NAMALWA (cell line): ENCODE measurements at places on chromosomes 13 and 19.

DNA sequence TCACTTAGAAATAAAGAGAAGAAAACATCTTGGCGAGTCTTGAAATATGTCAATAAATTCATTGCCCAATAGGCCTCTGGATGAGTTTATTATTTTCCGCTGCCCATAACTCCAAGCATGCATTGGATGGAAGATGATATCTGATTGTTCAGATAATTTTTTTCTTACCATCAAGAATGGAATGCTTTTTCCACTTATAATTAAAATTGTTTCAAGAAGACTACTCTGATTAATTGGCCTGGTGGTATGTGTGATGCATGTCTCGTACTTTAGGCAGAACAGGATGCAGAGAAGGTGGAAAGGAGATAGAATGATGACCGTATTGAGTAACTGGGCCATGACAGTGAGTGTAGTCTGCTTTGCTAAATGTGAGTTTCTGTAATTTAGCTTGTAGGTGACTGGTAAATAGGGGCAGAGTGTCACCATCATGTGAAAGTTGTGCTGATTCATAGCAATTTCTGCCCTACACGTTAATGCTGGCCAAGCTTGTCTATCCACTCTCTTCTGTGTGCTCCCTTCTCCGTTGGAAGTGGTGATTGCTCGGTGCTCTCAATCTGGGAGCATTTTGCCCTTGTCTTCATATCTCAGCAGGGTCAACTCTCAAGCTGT is 13.5 kb upstream of the SPATA13 start:
- no peak for DNase-seq

- DNase-seq, result no peak
These were observed 1507.6 kb downstream of the PCDH9 start for GRCh38 chr13:65722506-65722905.

- DNase-seq, result no peak
These were observed 108.9 kb downstream of the PCCA start for GRCh38 chr13:100197591-100198365.

- DNase-seq, result no peak
These were observed 27.8 kb downstream of the MBNL2 start for GRCh38 chr13:97249796-97250495.

DNA sequence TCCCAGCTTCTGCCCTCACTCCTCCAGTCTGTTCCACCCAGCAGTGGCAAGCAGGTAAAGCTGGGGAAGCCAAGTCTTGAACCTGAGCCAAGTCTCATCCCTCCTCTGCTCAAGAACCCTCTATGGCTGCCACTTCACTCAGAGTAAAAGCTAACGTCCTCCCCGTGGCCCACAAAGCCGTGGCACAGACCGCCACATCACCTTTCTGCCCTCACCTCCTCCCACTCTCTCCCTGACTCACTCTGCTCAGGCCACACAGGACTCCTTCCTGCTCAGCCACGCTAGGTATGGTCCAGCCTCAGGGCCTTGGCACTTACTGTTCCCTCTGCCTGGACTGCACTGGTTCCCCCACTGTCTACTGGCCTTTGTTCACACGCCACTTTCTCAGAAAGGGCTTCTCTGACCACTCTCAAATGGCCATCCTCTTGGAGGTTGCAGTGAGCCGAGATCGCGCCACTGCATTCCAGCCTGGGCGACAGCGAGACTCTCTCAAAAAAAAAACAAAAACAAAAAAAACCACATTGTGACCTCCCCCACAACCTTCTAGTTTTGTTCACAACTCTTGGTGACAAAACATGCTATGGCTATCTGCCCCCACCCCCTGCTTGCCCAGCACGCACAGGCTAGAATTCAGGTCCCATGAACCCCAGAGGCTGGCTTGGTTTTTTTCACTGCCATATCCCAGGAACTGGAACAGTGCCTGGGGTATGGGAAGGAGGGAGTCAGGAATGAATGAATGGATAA is 15.8 kb downstream of the NDUFB7 start:
- DNase-seq, result no peak

DNA sequence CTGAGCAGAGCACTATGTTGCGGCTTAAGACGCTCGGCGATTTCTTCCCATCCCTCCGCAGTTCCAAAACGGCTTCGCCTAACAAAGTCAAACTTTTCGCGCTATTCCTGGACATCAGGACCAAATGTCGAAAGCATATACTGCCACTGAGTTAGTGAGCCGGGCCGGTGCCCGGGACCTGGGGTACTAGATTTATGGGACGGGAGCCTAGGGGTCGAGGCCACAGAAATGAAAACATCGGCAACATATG is 699 bp downstream of the RCBTB2 start:
- DNase-seq, result no peak

DNA sequence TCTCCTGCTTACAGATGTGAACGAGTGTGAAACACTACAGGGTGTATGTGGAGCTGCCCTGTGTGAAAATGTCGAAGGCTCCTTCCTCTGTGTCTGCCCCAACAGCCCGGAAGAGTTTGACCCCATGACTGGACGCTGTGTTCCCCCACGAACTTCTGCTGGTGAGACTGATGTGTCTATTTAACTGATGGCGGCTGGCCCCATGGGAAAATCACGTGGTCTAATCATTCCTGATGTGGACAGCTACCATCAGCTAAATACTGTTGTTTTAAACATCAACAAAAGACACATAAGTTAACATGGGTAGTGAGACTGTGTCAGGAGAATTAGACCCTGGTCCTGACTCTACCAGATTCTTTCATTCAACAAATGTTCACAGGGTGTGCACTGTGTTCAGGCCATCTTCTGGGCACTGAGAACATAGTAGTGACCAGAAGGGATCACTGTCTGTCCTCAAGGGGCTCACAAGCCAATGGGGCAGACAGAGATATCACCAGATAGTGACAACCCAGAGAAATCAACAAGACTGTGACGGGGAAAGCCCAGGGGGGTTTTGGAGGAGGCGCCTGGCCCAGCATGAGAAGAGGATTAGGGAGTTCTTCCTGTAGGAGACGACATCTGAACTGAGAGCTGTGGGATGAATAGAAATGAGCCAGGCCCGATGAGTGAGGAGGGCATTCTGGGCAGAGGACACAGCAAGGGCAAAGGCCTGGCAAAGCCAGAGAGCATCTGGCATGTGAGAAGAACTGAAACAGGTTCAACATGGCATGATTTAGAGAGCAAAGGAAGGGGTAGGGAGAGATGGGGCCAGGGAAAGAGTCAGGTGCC is 18.4 kb downstream of the LTBP4 start:
- DNase-seq, result no peak

DNA sequence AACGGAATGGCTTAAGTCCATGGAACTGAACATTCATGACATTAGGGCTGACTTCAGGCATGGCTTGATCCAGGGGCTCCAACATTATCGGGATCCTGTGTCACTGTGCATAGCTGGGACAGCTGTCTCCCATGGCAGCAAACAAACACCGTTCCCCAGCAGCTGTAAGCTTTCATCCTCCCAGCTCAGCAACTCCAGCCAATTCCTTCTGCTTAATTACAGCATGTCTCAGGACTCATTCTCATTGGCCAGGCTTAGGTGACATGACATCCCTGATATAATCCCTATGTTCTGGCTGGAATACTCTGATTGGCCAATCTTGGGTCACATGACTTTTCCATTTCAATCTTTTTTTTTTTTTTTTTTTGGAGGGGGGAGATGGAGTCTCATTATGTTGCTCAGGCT is 10.9 kb upstream of the TLE5 start:
- no peak for DNase-seq

GRCh38 chr19:16125737-16126495 is 14.2 kb downstream of the RAB8A start:
- DNase-seq, result no peak

DNA sequence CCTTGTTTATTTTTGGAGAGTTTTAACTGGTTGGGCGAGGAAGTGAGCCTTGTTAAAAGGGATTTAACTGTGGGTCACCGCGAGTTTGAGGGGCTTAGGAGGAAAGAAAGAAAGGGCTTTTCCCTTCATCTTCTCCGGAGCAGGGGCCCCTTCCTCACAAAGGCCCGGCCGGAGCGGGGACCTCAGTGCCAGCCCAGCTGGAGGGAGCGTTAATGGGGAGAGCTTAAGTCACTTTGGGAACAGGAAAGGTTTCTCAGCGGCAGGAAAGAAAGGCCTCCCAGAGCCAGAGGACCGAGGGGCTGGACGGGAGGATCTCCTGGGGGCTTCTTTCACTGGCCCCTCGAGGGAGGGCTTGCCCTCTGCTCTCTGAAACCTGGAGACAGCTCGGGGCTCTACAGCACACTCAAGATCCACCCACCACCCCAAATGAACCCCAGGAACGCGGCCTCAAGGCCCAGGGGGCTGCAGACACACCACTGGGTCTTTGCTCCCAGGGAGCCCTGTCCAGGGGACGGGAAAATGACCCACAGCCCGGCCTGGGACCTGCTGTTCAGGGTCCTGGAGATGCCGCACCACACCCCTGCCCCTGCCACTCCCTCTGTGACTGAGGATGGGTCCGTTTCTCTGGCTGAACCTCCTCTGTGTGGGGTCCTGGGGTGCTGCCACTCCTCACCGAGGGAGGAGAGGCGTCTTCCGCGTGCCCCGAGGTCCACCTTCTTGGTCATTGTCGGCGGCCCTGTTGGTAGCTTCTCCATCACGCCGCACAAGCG is 128.3 kb downstream of the URI1 start:
- no peak for DNase-seq

- no peak for DNase-seq
These were observed 275.2 kb upstream of the EDNRB start for GRCh38 chr13:78193846-78194245.

DNA sequence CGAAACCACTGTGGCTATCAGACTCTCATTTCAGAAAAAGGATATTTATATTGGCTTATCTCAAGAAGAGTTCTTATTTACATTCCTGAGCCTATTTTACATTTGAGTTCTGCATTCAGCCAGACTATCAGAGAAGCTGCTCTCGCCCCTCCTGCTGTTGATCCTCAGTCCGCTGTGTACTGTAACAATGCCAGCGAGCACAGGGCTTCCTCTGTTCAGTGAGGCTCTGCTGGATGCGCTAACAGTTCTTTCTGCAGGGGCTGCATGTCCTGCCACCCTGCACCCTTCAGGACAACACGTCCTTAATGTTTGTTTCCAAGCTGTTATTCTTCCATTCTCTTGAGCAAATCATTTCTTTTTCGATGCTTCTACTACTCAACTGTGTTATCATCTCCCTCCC is 463.7 kb upstream of the SGCG start:
- no peak for DNase-seq

GRCh38 chr13:104759069-104759468 is 1692.9 kb upstream of the SLC10A2 start:
- no peak for DNase-seq

GRCh38 chr13:85031771-85032170 is 767.4 kb downstream of the SLITRK6 start:
- DNase-seq, result no peak

DNA sequence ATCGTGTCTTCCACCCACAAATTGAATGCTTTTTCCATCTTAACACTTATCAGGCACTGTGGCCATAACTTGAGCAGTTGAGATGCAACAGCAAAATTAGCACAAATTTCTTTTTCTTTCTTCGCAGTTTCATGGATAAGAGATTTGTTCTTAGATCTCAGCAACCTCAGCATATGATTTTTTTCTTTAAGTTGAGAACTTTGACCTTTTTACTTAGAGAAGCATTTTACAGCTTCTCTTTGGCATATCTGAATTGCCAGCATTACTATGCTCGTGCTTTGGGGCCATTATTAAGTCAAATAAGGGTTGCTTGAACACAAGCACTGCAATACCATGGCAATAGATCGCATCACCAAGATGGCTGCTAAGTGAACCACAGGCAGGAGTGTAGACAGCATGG is 16.1 kb downstream of the USPL1 start:
- no peak for DNase-seq

- DNase-seq, result no peak
These were observed at the start of gene KCNJ14 for GRCh38 chr19:48455171-48455907. Gene KCNJ14, plus strand, starts transcription at chr19:48455574. Its CDS starts 6,151 bp downstream, at chr19:48461725.

DNA sequence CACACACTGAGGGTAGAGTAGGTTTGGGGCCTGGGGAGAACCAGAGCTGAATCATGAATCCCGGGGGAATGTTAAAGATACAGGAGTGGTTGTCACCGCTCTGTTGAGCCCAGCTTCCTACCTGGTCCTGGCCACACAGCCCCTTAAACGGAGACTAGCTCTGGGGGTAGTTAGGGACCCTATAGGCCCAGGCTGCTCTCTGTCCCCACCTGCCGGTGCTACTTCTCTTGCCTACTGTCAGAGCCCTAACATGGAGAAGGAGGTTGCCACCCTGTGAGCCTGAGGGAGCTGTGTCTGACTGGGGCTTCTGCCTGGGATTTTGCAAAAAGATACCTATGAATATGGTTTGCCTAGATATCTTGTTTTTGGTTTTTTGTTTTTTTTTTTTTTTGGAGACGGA is 36.6 kb upstream of the ZNF429 start:
- DNase-seq, result peak; percentile 25
